ENCODE measurements at places on chromosomes 7 and 10.

GRCh38 chr10:48651293-48651692 is 33.4 kb upstream of the WDFY4 start:
- no peak for DNase-seq

GRCh38 chr7:107133396-107133795 is 35.4 kb upstream of the HBP1 start:
- no peak for DNase-seq

DNA sequence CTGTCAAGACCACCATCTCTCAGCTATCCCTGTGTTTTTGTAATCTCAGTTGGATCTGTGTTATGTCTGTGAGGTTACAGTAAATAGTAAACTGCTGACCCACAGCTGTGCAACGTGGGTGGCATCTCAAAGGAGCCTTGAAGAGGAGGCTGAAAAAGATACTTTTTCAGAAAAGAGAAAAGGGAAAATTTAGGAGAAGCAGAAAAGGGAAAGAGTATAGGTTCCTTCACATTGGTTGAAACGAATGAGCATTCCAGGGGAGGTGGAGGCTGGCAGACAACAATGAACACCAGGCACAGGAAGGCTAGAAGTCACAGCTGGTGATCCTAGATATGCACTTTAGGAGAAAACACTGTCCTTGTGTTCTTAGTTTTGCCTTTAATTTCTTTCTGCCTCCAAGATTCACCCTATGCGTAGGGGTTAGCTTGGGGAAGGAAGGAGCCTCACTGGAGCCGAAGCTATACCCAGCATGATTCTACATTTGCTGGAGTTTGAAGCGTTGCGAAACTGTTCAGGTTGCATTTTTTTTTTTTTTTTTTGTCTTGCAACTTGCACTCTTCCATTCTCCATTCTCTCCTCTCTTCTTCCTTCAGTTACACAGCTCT is 18.3 kb downstream of the CPED1 start:
- DNase-seq, result no peak

DNA sequence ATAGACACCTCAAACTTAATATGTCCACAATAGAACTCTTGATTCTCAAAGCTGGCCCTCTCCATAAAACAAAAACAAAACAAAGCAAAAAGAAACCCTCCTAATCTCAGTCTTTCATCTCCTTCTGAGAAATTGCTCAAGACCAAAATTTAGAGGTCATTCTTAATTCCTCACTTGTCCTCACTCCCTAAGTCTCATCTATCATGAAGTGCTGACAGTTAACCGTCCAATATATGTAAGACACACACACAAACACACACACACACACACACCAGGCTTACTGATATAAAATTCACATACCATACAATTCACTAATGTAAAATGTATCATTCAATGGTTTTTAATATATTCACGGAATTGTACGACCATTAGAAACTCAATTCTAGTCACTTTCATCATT is 17.0 kb upstream of the SVIL start:
- no peak for DNase-seq

GRCh38 chr7:142753366-142753765 is 4.1 kb downstream of the PRSS1 start:
- no peak for DNase-seq

GRCh38 chr7:41758321-41758720 is 55.4 kb upstream of the INHBA start:
- DNase-seq, result no peak

- no peak for DNase-seq
Observed at GRCh38 chr7:73850781-73851207, 8.5 kb upstream of the METTL27 start.

GRCh38 chr10:112914288-112914952 is 35.6 kb upstream of the TCF7L2 start:
- DNase-seq, result no peak

DNA sequence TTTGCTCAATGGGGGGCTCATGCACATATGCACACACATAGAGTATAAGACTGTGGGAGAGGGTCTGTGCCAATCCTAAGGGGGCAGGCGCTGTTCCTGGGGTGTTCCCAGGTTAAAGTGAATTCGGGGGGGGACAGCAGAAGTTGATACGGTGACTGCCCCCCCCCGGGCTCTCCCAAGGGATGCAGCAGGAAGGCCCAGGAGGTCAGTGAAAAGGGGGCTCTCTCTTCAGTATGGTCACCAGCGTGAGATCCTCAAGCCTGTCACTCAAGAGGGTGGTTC is 32.4 kb downstream of the SPDYE6 start:
- no peak for DNase-seq

GRCh38 chr7:45662018-45662417 is 87.8 kb downstream of the ADCY1 start:
- DNase-seq, result no peak

DNA sequence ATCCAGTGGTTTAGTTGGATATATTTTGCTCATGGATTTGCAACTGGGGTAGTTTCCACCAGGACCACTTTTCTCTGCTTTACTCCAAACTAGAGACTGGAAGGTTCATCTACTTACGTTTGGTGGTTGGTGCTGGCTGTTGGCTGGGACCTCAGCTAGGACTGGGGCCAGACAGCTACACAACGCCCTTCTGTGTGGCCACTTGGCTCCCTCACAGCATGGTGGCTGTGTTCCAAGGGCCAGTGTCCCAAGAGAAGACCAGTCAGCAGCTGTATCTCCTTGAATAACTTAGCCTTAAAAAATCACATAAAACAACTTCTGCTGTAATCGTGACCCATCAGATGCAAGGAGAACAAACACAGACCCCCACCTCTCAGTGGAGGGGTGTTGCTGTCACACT is 4.2 kb upstream of the KCNH2 start:
- no peak for DNase-seq

- no peak for DNase-seq
Observed at GRCh38 chr7:105298439-105298894, 90.3 kb downstream of the SRPK2 start.

DNA sequence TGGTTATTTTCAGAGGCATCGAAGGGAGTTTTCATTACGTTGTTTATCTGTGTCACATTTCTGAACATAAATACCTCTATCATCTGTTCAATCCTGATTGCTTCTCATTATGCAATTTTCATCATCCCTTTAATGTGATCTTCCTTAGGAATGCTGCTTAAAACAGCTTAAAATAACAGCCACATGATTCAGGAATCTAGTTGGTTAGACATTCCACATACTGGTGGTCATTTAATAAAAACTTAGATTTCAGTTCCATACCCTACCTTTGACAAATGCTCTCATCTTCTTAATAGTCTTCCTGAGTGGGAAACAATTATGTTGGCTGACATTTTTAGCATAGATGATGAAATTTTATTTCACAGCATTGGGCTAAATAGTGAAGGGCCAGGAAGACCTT is 191.3 kb upstream of the CDCA7L start:
- DNase-seq, result no peak

- DNase-seq, result no peak
Observed at GRCh38 chr7:117698018-117698417, 175.2 kb downstream of the CTTNBP2 start.

GRCh38 chr10:69780077-69780476 is 21.6 kb upstream of the COL13A1 start:
- no peak for DNase-seq

DNA sequence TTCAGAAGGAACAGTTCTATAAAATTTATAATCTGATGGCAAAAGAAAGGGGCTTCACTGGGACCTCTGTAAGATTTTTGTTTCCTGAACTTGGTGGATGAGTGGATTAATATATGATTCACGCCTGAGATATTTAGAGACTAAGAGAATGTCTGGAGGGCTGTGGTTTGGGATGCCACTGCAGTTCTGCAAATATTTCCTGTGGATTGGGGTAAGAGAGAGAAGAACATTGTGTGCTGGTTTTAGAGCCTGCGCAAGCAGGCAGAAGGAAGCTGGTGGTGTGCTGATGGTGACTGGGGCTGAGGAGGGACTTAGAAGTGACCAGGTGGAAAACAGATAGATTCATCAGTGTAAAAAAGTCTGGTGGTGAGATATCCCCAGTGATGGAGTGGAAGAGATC is 87.0 kb downstream of the SUGCT start:
- no peak for DNase-seq

- peak; percentile 29 for DNase-seq
Observed at GRCh38 chr10:43304687-43305333, 37.9 kb upstream of the RASGEF1A start.

- DNase-seq, result no peak
Observed at GRCh38 chr10:100043796-100044195, 34.0 kb upstream of the DNMBP start.

- DNase-seq, result no peak
Observed at GRCh38 chr10:132643709-132644526, 106.3 kb downstream of the INPP5A start.

DNA sequence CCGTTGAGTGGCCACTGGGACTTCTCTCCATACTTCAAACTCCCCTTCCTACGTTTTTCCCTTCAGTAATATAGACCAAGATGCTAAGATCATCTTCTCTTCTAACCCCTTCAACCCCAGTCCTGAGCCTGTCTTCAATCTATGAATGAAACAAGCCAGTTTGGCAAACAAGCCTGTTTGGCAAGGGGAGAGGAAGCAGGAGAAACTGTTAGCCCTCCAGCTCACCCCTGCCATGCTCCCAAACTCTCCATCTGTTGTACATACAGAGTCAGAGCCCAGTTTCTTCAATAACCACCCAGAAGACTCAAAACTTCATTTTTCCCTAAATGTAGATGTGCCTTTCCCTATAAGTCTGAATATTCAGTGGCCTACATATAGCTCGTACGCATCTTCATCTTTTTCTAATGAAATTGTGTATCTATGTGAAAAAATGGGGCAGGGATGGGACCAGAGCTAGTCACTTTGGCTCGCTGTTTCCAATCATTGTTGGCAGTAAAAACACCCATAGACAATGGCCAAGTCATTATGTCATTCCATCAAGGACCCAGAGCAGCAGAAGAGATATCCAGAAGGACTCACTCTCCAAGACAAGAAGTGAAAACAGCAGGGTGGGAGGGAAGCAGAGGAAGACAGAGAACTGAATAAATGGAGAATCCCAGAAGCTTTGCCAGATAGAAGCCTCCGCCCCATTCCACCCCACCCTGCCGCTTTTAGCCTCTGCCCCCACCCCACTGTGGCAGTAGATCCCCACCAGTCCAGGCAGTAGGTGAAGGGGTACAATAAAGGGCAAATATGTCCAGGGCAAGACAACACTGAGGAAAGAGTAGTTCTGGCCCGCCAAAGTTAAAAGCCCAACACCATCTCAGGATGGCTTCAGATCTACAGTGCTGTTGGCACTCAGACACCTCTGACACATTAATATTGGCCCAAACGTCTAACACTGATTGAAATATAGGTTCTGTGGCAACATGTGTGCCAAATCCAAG is 87.3 kb downstream of the DOCK4 start:
- DNase-seq, result no peak

- DNase-seq, result no peak
Observed at GRCh38 chr10:71512761-71513539, 116.2 kb downstream of the CDH23 start.

DNA sequence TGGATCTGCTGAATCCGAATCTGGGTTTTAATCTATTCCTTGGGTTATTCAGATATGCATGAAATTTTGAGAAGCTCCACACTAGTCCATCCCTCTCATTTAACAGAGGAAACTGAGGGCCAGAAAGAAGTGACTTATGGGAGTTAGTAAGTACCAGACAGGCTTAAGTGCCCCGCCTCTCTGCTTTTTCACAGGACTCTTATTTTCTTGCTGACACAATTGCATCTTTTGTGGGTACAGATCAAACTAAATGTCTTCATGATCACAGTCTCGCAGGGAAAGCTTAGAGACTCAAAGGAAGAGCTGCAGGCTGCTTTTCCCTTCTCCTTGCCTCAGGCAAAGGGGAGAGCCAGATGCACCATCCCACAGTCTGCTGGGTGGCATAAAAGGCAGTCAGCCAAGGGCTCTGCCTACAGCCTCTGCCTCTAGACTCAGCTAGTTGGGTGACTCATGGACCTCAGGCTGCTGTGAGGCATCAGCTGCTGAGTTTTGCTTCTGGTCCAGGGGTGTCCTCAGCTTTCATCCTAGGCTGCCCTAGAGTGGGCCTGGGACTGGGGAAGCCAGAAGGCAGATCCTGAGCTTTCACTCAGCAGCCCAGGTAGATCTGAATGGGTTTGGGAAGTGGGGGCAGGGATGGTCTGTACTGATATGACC is 11.6 kb downstream of the GOLGA7B start:
- DNase-seq, result no peak

- no peak for DNase-seq
Observed at GRCh38 chr7:27155816-27156507, 513 bp downstream of the HOXA7 start.

GRCh38 chr10:70508912-70509756 is 30.6 kb downstream of the PALD1 start:
- DNase-seq, result no peak

GRCh38 chr10:123786306-123786705 is 105.3 kb downstream of the CPXM2 start:
- DNase-seq, result no peak

- DNase-seq, result no peak
Observed at GRCh38 chr7:113955157-113955556, 36.3 kb upstream of the PPP1R3A start.

GRCh38 chr7:156777364-156778069 is 115.5 kb downstream of the LMBR1 start:
- DNase-seq, result no peak

DNA sequence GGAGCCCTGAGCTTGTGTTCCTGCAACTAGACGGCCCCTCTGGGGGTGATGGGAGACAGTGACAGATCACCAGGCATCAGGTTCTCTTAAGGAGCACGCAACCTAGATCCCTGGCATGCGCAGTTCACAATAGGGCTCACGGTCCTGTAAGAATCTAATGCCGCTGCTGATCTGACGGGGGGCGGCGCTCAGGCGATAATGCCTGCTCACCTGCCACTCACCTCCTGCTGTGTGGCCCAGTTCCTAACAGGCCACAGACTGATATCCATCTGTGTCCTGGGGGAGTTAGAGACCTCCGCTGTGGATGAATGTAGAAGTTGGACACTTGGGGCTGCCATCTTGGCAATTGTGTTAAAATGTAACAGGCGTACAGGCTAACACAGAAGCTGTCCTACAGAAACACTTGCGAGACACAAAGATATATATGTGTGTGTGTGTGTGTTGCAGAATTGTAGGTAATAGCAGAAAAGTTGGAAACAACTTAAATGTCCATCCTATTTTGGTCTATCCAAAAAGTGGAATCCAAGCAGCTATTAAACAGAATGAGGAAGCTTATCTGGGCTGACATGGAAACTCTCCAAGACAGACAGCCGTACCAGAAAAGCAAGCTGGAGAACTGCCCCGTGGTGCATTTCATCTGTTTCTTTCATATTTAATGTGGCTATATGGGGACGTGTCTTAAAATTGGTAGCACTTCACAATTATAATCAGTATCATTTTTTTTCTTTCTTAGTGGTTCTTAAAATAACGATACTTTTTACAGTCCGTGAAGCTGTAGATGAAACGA is 82.8 kb downstream of the MKI67 start:
- DNase-seq, result no peak

DNA sequence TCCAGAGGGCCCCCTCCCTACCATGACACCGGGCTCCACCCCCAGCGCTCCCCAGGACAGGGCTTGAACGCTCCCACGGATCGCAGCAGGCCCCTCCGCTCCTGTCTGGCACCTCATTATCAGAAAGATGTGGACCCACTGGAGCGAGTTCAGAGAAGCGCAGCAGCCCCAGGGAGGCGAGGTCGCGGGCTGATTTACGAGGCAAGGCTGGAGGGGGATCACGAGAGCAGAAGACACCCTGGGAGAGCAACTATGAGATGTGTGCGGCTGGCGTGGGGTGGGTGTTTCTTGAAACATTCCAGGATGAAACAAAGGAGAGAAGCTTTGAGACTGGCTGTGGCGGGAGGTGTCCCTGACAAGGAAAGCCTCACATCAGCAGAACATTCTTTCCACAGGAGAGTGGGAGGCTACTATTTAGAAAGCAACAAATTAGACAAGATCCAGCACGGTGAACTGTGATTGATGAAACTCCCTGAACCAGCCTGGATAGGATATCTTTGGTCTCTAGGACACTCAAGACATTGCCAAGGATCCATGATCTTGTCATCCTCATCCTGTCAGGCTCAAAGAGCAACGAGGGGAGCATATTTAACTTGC is 66.0 kb downstream of the JCAD start:
- no peak for DNase-seq

Data from activated CD4-positive, CD25-positive, alpha-beta regulatory T cell (primary cell).